Stimulated activated CD4-positive, alpha-beta T cell treated with anti-CD3 and anti-CD28 coated beads, Interleukin-2, amount 100 ng/mL, for 24 hours (primary cell): ENCODE measurements at places on chromosomes 2 and 18.

- no peak for DNase-seq
These were observed 7.3 kb downstream of the IL36G start for GRCh38 chr2:112985090-112985489.

GRCh38 chr18:39701839-39702238 is 2136.2 kb upstream of the CELF4 start:
- no peak for DNase-seq

GRCh38 chr2:69124343-69124742 is 111.4 kb downstream of the ANTXR1 start:
- DNase-seq: no peak

- DNase-seq: no peak
These were observed 34.8 kb downstream of the RRM2 start for GRCh38 chr2:10157293-10157692.

- DNase-seq: no peak
These were observed 123.0 kb upstream of the THUMPD2 start for GRCh38 chr2:39902103-39902502.

DNA sequence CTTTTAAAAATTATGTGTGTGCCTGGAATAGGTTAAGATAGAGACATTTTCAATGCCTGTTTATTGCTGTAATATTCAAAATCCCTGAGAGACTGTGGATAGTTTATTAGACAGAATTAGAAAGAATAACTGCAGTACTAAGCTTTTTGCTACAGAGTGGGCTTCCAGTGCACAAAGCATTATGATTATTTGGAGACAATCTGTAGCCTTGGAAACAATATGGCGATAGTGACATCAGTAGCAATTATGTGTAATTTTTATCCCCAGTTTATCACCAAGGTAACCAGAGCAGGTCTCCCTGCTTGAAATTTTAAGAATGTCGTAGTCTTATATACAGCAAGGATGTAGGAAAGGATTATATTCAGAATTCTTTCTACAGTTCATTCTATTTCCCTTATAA is 100.0 kb downstream of the MYO3B start:
- no peak for DNase-seq

DNA sequence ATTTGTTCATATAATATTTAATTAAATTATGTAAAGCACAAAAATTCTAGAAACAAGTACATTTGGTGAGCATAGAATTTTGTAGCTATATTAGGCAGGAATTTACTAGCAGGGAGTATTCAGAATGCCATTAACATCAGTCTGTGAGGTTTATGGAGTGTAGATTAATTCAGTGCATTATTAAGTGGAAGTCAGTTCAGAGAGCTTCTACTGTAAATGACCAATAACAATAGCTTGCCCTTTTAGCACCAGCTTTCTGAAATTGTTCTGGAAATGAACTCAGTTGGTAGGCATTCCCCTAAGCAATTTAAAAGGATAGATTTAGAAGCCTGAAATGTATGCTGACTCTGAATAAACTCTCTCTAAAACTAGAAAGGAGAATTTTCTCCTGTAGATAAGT is 208.2 kb upstream of the CNTNAP5 start:
- DNase-seq: no peak

DNA sequence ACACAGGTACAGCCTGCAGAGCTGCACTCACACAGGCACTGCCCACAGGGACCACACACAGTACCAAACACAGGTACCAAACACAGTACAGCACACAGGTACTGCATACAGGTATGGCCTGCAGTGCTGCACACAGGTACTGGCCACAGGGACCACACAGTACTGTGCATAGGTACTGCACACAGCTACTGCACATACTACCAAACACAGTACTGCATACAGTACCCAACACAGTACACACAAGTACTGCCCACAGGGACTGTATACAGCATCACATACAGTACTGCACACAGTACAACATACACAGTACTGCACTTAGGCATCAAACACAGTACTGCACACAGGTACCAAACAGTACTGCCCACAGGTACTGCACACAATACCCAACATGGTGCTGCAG is 74.3 kb downstream of the ZNF236 start:
- DNase-seq: no peak

DNA sequence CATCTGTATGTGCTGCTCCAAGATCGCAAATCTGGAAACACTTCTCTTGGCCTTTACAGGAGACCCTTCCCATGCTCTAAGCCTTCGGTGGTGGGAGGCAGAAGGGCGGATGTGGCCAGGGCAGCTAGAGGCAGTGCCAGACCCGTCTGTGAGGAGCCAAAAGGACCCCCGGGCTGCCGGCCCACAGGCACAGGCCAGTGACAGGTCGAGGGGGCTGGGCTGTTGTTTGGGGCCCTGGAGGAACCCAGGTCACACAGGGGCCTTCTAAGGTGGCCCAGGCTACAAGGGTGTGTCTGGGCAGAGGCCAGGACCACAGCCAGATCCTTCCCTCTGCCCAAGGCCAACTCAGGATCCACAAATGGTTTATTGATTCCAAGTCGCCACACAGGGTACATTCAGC is 49.4 kb downstream of the SLC66A2 start:
- no peak for DNase-seq
